ENCODE measurements at places on chromosomes 6 and 20.
A peak's percentile ranks its signal among the peaks of the same experiment; 100 is the strongest.

- H3K36me3 ChIP-seq, result no peaks in the 10 kb centered on the region
- peak overlapping the region; percentile 41 for H3K27ac ChIP-seq
- peaks cover 15% of the 10 kb centered on the region for H3K4me1 ChIP-seq
- H3K27me3 ChIP-seq, result no peaks in the 10 kb centered on the region
- H3K4me3 ChIP-seq, result no peak overlapping the region
Measured at GRCh38 chr20:50379049-50379990, 130.9 kb upstream of the PTPN1 start.

DNA sequence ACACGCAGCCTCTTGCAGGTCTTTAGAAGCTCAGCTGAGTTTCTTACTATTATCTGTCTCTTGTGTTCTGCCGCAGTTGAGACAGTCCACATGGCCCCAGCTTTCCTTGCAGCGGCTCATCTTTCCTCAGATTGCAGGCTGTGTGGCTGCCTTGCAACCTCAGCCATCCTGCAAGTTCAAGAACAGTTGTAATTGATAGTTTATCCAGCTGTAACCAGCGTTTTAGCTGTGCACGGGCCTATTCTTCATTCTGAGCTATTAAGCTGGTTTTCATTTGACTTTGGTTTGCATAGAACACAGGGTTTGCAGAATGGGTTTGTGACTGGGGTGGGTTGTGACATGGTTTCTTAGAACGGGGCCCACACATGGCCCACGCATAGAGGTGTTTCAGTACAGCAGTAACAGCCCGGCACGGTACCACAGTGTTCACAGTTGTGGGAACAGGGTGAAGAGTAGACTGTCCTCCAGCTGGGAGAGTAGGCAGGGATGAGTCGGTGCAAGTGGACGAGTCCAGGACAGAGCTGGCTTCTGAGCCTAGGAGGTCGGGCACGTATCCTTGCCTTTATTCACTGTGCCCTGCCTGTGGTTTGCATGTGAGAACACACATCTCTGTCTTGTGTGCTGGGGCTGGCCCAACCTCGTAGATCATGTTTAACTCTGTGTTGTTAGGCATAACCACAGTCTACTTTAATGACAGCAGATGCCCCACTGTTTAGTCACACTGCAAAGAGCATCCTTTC, 89.2 kb downstream of the RPP40 start:
- H3K4me3 ChIP-seq, result no peak overlapping the region
- H3K27ac ChIP-seq, result no peak overlapping the region
- no peaks in the 10 kb centered on the region for H3K27me3 ChIP-seq
- H3K4me1 ChIP-seq, result peaks cover 9% of the 10 kb centered on the region
- no peak for DNase-seq

GRCh38 chr6:139508023-139508422, 133.6 kb upstream of the CITED2 start:
- H3K27me3 ChIP-seq, result no peaks in the 10 kb centered on the region
- H3K4me1 ChIP-seq, result peaks cover 2% of the 10 kb centered on the region
- no peak for DNase-seq
- H3K27ac ChIP-seq, result no peak overlapping the region
- no peak overlapping the region for H3K4me3 ChIP-seq

DNA sequence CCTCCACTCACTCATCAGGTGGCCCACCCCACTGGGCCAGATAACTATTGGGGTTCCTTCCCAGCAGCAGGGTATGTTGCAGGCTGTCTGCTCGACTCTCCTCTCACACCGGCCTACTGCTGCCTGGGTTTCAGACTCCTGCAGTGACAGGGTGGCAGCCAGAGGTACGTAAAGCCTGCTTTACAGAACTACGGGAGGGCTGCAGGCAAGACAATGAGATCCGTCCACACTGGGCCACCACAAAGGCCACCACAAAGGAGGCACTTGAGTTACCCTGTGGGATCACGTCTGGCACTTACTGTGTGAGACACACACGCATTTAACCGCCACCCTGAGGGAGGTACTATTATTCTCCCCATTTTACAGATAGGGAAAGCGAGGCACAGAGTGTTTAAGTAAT, 78.5 kb downstream of the NFATC2 start:
- no peaks in the 10 kb centered on the region for H3K27me3 ChIP-seq
- H3K27ac ChIP-seq, result no peak overlapping the region
- no peaks in the 10 kb centered on the region for H3K36me3 ChIP-seq
- DNase-seq, result no peak
